NCI-H446 (cell line): ENCODE measurements at places on chromosomes 6 and 20.
A peak's percentile ranks its signal among the peaks of the same experiment; 100 is the strongest.

DNA sequence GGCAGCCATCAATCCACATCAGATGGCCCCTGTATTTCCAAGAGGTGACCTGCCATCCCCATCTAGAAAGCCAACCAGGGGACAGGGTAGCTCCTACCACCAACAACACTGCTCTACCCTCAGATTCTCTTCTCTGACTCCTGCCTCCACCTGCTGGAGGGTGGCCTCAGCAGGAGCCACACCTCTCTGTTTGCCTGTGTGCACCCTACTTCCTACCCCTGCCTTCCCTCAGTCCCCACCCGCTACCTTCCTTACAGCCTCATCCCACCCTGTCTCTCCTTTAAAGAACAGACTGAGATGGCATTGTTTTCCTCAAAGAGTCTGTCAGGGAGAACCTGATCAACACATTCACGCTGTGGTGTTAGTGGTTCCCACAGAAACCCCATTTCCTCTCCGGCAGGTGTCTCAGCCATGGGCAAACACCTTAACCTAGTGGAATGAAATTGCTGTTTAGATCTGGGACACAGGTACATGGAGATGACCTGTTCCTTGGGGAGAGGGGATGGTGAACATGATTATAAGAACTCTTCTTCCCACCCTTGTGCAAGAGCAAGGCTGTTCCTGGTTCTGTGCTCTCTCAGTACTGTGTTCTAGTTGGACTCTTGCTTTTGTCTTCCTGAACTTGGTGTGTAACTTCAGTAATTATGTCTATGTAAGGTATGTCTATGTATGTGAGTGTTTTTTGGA lies 1.8 kb downstream of the ENTPD6 start:
- no peak for DNase-seq

- DNase-seq: no peak
These were observed 548.2 kb downstream of the PRKN start for GRCh38 chr6:162179196-162179951.

DNA sequence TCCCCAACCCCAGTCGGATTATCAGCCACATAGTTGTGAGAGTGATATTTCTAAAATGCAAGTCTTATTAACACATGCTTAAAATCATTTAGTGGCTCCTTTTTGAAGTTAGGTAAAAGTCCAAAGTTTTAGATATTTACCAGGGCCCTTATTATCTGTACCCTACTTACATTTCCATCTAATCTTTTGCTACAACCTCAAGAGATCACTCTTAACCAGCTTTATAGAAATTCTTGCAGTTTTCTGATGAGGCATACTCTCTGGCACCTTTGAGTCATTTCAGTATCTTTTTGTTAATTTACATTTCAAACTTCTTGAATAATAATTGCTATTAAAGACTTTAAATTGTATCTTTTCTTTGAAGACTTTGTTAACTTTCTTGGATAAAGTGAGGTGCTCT lies 453.3 kb downstream of the RFPL4B start:
- no peak for DNase-seq

GRCh38 chr20:16712511-16712947 lies 17.3 kb upstream of the SNRPB2 start:
- no peak for DNase-seq

GRCh38 chr20:21682521-21682954 lies 22.9 kb upstream of the PAX1 start:
- DNase-seq: peak; percentile 22

DNA sequence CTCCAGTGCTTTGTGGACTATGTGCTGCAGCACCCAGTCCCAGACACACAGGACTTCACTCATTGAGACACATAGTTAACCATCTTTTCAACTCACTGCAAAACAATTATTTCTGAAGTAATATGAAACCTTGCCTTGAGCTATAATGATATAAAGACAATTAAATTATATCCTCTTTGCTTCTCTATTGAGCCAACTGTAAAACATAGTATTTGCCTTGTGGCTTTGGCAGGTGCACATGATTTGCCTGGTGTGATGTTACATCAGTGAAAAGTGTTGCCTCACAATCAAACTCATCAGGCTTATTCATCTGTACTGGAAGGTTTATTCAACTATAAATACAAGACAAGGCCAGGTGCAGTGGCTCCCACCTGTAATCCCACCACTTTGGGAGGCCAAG lies 80.6 kb downstream of the NCOA7 start:
- no peak for DNase-seq

DNA sequence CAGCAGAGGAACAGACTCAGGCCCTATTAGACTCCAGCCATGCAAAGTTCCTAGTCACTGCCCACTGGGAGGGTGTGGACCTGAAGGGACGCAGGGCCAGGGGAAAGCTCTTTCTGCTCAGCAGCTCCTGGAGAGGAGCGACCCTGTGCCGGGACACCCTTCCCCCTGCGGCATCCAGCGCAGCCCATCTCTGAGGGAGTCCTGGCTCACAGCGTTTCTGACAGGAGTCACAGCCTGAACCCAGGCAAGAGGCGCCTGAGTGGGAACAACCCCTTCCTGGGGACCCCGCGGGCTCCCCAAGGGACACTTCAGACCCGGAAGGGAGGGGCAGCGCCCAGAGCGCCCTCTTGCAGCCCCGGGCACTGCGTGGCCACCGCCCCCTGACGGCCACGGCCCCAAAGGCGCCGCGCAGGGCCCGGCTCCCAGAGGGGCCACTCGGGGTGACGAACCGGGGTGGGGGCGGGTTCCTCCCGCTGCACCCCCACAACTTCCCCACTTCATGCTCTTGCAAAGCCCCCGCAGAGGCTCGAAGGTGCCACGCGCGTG lies 862 bp downstream of the UCKL1 start:
- DNase-seq: no peak

GRCh38 chr6:109393157-109393885 lies 11.1 kb upstream of the CD164 start:
- DNase-seq: no peak

DNA sequence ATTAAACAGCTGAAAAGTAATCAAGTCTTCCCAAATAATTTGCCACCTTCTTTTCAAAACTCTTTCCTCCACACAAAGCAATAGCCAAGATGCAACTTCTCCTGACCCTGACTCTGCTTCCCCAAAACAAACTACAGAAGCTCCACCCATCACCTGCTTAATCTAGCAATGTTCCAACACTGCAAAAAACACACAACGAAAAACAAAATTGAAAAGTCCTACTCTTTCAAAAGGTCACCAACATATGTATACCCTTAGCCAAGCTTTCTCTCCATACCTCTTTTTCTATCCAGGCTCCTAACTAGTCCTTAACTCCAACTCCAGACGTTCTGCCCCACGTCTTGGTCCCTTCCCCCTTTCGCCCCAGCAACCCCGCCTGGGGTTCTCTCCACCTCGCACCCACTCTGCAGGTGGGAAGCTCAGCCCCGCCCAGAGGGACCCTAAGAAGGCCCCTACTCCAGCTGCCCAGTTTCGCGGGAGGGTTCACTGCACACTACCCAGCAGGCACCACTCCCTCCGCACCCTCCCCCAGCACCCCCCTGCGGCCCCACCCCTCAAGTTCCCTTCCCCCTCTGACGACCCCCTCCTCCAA lies 717 bp downstream of the CSNK2A1 start:
- peak; percentile 3 for DNase-seq

DNA sequence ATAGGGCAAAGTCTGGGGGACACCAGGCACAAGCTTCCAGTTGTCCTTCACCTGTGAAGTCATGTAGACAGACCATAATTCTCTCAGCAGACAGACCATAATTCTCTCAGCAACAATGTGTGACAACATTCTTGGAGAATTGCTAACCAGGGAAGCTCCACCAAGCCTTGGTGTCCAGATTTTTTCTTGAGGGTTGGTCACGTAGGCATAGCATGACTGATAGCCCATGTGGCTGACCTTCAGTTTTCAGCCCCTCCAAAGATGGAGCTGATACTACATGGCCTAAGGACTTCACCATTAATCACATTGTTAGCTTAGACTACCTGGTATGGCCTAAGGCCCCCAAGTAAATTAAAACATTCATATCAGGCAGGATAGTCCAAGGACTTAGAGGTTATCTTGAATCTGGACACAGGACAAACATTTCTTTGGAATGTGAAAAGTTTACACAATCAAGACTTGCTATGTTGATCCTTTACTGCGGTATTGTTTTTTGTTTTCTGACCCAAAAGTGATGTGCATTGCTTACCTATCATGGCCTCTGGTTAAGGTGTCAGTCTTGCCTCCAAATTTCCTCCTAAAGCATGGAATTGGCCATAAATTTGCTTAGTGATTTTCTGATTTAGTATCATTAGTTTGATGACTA lies 76.9 kb downstream of the CEP57L1 start:
- DNase-seq: no peak
